ENCODE measurements at places on chromosomes 3 and 15. TPM values are rescaled to one million over a fixed set of nuclear protein-coding genes. Genes with fewer than 3 reads are reported as not detected.

ARGFX gene
- polyA plus RNA-seq = not detected

HESX1 gene
- polyA plus RNA-seq = 7.1 TPM

WDR72 gene
- polyA plus RNA-seq = 1.6 TPM

TEX9 gene
- polyA plus RNA-seq = 3.4 TPM

IL5RA gene
- not detected for polyA plus RNA-seq

ARHGEF26 gene
- polyA plus RNA-seq = 4.9 TPM

GOLGA8T gene
- polyA plus RNA-seq = 0.03 TPM

PHC3 gene
- polyA plus RNA-seq = 19.0 TPM

CAMKV gene
- polyA plus RNA-seq = 74.5 TPM

CHDH gene
- polyA plus RNA-seq = 4.9 TPM

GP9 gene
- not detected for polyA plus RNA-seq

SERINC4 gene
- polyA plus RNA-seq = 0.14 TPM

APOD gene
- polyA plus RNA-seq = not detected

TPRG1 gene
- 0.11 TPM for polyA plus RNA-seq

SI gene
- polyA plus RNA-seq = not detected

REC114 gene
- 0.12 TPM for polyA plus RNA-seq

PRSS50 gene
- 1.1 TPM for polyA plus RNA-seq

KLHL40 gene
- polyA plus RNA-seq = not detected

CHRD gene
- 1.7 TPM for polyA plus RNA-seq

PRR23E gene
- not detected for polyA plus RNA-seq

DYNC1LI1 gene
- polyA plus RNA-seq = 13.6 TPM

INTS14 gene
- polyA plus RNA-seq = 33.1 TPM

AHSG gene
- 0.68 TPM for polyA plus RNA-seq

USP19 gene
- 46.4 TPM for polyA plus RNA-seq

TLR9 gene
- polyA plus RNA-seq = 0.05 TPM

SPTSSB gene
- 52.5 TPM for polyA plus RNA-seq

CTDSPL gene
- 19.6 TPM for polyA plus RNA-seq
